Lung microvascular endothelial cell (primary cell): ENCODE measurements at places on chromosomes 5 and 9.

DNA sequence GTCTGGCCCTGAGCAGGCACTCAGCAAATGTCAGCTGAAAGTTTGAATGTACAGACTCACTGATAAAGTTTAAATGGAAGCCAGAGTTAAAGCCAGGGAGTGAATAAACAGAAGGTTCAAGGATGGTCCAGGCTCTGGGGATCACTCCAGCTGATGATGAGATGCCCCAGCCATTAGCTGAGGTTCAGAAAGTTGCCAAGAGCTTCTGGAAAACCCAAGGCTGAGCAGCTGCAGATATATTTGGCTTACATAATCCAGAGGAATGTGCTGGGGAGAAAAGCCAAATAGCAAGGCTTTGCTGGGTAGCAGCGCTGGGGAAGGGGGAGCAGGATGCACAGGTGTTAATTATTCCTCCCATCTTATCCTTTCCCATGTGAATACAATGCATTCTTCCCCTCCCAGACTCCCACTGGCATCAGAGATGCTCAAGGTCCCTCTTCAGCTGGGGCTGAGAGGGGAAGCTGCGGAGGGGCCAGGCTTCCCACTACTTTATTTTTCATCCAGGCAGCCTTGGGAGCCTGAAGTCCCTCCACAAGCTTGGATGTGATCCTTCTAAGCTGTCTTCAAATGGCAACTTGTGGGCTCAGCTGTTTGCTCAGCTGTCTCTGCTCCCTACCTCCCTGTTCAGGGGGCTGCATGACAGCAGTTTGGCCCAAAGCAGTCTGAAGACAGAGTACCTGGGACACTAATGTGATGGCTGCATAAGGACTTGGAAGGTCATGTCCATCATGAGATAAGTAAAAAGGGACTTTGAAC lies 341.2 kb downstream of the TRIM32 start:
- no peak for DNase-seq

- DNase-seq: no peak
These were observed 82.1 kb downstream of the PRKACG start for GRCh38 chr9:68931821-68932220.

GRCh38 chr9:115046824-115047223 lies 71.1 kb downstream of the TNC start:
- DNase-seq: no peak

DNA sequence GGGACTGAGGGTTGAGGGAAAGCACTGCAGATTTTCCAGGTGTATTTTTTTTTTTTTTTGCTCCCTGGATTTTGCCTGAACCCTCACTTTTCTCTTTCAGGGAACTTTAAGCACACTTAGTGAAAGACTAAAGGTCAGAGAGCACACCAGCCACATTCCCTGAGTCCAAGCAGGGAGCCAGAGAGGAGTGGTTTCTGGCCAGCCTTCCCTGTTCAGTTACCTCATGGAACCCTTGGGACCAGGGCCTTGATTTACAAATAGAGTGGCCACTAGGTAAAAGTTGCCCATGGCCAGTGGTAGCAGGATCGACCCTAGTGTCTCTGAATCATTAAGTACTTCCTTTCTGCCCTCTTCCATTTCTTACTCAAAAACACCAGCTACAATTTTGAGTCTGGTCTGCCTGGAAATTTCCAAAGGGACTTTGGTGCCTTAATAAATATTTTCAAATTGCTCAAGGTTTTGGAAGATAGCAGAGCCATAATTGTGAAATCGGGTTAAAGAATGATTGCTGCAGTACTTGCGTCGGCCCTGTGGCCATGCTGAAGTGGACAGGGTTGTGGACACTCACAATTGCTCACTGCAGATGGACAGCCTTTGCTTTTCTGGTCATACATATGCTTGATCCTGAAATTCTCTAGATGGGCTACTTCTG lies 14.5 kb downstream of the PALM2AKAP2 start:
- no peak for DNase-seq

DNA sequence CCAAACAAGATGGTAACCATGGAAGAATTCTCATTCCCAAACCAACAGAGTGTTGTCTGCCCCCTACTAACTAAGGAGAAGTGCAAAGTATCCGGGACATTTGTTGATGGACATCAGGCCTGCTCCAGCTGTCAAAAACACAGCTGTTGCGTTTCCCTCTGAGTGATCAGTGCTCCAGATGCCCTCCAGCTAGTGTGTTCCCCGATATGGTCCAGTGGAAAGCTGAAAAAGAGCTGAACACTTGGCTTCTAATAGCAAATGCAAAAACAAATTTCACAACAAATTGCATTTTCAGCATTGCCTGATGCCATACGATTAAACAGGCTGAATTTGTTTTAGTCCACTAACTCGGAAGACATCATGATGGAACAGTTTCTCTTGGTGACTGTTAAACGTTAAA lies 1398.7 kb downstream of the PTPRD start:
- DNase-seq: no peak

DNA sequence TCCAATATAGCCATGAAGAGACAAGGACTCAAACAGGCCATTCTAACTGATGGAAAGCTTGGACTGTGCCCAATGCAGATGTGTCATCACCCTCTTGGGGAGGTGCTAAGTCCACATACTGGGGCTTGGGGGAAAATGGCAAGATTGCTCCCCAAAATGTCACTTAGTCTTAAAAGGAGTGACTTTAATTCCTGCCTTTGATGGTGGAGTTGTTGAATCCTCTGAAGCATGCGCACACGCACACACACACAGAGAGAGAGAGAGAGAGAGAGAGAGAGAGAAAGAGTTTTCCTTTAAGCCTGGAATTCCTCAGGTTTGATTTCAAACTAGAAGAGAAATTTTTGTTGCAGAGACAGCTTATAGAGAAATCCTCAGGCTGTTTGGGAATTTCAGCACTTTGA lies 161.9 kb upstream of the GAS1 start:
- DNase-seq: no peak
